ENCODE measurements at places on chromosomes 2 and 18.
A peak's percentile ranks its signal among the peaks of the same experiment; 100 is the strongest.

DNA sequence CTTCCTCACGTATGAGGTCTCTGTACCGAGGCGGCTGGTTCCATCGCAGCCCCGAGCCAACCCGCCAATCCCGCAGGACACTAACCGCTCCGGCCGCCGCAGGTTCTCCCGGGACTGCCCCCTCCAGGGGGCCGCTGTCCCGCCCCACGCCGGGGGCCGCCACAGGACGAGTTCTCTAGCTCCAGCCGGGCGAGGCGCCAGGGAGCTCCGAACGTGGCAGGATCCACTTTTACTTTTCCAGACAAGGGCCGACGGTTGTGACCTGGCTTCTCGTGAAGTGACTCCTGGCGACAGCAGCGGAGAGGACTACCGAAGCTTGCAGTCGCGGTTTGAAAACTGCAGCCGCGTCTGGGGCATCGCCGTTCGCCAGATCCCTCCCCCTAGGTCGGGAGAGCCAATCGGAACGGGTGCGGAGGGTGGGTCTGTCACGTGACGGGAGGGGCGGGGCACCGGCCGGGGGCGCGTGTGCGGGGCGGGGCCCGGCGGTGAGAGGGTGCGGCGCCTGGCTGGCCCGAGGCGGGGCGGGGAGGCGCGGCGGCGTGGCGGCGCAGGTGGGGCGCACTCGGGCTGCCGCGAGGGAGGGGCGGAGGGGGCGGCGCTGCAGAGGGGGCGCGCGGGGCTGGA is at the start of gene STK17B:
STK17B (minus strand) TSS at position 331 of the 624 bp plus-strand sequence. CDS start 8,195 bp downstream, outside the sequence.
- DNase-seq = peak; percentile 98

DNA sequence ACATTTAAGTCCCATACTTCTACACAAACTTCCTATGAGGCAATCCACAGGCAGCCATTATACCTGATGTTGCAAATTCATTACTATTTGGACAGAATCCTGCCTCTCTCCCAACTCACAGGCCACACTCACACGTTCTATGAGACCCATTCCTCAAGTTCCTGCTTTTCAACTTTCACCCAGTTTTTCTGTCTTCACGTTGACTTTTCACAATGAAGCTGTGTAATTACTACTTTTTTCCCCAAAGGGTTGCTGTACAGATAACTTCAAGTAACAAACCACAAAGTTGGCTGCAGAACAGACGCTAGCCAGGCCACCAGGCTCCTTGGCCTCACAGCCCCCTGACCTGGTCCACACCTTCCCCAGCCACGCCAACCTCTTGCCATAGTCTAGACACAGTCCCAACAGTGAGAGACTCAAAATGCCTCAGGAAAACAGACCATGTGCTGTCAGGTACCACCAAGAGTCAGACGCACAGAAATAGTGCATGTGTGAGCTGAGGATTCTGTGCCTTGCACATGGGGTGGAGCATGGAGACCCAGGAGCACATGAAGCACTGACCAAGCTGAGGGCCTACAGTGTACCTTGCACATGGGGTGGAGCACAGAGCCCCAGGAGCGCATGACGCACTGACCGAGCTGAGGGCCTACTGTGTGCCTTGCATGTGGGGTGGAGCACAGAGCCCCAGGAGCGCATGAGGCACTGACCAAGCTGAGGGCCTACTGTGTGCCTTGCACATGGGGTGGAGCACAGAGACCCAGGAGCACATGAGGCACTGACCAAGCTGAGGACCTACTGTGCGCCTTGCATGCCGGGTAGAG is 61.0 kb downstream of the EIPR1 start:
- DNase-seq = no peak

GRCh38 chr18:58024139-58024538 is 19.9 kb upstream of the NEDD4L start:
- no peak for DNase-seq

DNA sequence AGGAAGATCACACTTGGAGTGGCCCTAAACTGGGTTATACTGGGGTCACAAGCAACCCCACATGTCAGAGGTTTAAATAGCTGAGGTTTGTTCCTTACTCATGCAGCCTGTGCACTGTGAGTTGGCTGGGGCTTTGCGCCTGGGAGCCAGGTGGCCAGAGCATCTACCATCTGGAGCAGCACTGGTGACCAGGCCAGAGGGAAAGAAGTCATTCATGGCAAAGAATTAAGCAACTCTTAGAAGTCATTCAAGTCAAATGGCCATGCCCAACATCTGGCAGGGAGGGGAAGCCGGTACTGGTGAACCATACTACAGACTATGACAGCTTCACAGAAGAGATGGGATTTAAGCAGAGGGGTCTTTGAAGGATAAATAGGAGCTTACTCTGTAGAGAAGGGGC is 90.7 kb downstream of the POLR1A start:
- no peak for DNase-seq

DNA sequence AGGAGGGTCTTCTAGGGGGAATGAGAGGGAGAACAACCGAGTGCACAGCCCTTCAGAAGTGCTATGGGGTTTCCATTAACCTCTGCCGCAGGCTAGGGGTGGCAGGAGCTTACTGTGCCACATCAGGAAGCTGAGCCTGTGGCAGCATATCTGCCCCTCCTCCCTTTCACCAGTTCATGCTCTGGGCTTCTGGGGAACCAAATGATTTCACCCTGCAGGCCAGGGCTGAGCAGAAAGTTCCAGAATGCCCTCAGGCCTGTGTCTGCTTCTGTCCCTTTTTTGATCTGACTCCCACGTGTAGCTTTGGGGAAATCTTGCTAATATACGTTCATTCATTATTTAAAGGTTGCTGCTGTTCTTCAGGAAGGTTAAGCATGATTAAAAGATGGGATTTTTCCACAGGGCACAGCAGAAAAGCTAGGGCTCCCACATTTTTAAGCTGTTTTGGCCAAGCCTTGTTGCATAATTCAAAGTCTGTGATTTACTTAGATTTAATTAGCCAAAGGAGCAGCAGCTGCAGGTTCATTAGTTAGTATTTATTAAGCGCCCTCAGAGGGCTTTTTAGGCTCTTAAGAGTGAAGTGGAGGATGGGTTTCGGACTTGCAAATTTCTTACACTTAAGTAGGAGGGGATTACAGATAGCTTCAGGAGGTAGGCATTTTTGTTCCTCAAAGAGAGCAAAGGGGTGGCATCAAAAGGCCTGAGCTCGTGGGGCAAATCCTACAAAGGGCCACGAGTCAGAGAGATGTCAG is 10.2 kb downstream of the TMEM247 start:
- DNase-seq = no peak

All from CD4-positive, alpha-beta T cell treated with Interleukin-15 for 4 hours (primary cell).